ENCODE measurements at places on chromosomes 12 and 14.

GRCh38 chr14:68232300-68233055 is 412.9 kb downstream of the RAD51B start:
- ATAC-seq, result peak; percentile 81

DNA sequence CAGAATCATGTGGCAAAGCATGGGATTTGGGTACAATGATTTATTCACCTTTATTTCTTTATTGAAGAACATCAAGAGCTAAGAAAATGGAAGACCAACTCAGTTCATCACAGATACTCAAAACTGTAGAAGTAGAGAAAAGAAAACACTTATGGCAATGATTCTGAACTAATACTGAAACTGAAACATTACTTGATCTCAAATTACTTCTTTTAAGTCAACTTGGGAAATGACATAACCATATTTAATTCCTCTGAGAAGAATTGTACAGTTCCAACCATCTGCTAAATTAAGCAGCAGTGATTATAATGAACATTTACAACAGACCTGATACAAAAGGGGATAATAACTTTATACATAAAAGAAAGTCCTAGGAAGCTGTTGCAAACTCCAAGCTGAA is 466.5 kb downstream of the TMTC2 start:
- no peak for ATAC-seq

DNA sequence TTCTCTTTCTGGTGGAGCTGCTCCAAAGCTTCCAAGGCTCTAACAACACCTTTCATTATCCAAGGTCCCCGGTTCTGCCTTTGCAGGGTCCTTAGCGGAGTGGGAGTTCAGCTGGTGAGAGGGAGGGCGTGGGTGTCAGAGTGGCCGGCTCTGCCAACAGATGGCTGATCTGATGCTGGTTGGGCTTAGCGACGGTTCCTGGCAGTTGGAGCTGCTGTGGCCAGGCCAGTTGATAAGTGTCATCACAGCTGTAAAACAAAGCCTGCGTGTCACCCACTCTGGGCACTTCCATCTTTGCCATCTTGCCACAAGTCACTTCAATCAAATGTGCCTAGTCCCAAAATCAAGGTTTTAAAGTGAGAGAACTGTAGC is 36.3 kb downstream of the RIN3 start:
- peak; percentile 37 for ATAC-seq

DNA sequence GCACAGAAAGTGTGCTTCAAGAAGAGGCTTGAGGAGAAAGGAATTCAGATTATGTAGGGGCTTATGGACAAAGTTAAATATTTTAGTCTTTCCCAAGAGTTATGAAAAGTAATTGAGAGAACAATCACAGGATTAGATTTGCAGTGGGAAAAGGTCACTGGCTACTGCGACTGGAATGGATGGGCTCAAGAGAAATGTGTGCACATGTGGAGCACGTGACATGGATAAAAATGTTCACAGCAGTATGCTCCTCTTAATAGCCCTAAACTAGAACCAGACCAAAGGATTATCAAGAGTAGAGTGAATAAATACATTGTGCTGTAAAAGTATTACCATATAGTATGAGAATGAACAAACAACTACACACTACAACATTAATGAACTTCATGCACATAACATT is 78.1 kb downstream of the ABCD2 start:
- ATAC-seq, result no peak

DNA sequence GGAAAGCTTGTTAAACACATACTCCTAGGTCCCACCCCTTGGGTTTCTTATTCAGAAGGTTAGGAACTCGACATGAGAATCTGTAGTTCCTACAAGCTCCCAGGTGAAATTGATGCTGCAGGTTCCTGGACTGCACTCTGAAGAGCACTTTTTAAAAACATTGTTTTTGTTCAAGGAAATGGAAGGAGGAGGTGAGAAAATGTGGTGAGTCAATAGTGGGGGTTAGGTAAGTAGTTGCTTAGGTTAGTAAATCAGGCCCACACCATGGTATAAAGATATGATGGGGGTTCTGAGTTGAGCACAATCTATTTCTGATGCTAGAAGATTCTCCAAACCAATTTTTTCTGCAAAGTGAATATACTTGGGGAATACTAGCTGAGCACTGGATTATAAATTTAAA is 450.3 kb downstream of the CCDC91 start:
- ATAC-seq, result no peak

- no peak for ATAC-seq
Observed at GRCh38 chr12:66044731-66045130, 85.8 kb downstream of the LLPH start.

- no peak for ATAC-seq
Observed at GRCh38 chr12:52295663-52296062, 4.3 kb upstream of the KRT81 start.

DNA sequence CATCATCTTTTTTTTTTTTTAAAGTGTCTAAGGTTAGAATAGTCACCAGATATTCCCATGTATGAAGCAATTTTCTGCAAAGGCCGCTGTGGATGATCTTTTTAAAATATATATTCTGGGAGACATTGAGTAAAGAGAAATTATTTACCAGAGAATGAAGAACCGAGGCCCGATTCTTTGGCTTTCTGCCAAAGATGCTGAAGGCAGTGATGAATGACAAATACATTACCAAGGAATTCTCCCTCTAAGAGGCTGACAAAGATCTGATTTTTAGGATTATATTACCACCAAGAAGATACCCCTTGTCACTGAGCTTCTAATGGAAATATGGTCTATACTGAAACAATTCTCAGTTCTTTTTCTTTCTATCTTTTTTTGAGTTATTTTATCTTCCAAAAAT is 336.8 kb downstream of the NAV3 start:
- ATAC-seq, result no peak

- no peak for ATAC-seq
Observed at GRCh38 chr12:132774646-132775275, 13.1 kb upstream of the ANKLE2 start.

- ATAC-seq, result no peak
Observed at GRCh38 chr12:46361667-46362034, 10.9 kb downstream of the SLC38A2 start.

DNA sequence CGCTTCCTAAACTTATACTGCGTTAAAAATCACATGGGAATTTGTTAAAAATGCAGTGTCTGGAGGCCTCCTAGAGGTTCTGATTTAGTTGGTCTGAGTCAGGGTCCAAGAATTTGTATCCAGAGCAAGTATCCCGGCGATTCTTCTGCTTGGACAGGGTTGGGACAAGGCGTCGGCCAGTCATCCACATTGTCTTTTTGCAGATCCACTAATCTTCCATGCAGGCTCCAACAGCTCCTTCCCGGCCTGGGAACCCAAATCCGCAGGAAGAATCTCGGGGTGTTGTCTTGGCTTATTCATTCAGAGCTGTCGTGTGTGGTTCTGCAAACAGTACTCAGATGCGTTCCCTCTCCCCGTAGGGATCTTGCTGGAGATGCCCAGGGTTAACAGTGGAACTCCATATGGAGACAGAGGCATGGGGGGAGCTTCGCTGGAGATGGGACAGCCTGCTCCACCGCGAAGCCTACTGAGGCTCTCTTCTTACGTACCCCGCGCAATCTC is 25.3 kb downstream of the GPRC5D start:
- peak; percentile 30 for ATAC-seq

- ATAC-seq, result no peak
Observed at GRCh38 chr12:65895759-65896656, 71.7 kb downstream of the HMGA2 start.

- ATAC-seq, result no peak
Observed at GRCh38 chr14:85578930-85579329, 49.0 kb downstream of the FLRT2 start.

- no peak for ATAC-seq
Observed at GRCh38 chr14:87878959-87879358, 114.0 kb downstream of the GALC start.

- ATAC-seq, result no peak
Observed at GRCh38 chr12:115828168-115828567, 449.3 kb downstream of the MED13L start.

GRCh38 chr14:76810953-76811400 is 1.7 kb downstream of the ANGEL1 start:
- ATAC-seq, result no peak

DNA sequence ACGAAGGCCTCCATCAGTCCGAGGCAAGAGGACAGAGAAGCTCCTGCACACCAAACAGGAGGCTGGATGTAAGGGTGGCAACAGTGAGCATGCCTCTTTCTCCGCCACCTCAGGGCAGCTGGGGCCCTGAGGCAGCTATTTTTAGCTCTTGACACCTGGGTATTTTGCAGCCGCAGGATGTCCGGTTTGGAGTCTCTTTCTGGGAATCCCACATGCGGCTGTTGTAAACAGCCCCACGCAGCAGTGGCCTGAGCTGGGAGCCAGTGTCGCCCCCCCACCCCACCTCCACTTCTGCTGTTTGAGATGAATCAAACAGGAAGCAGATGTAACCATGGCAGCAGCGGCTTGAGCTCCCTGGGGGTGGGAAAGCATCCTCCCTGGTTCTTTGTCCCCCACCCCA is 11.7 kb downstream of the HDAC7 start:
- peak; percentile 9 for ATAC-seq

GRCh38 chr12:85688837-85689236 is 147.4 kb downstream of the RASSF9 start:
- ATAC-seq, result no peak

DNA sequence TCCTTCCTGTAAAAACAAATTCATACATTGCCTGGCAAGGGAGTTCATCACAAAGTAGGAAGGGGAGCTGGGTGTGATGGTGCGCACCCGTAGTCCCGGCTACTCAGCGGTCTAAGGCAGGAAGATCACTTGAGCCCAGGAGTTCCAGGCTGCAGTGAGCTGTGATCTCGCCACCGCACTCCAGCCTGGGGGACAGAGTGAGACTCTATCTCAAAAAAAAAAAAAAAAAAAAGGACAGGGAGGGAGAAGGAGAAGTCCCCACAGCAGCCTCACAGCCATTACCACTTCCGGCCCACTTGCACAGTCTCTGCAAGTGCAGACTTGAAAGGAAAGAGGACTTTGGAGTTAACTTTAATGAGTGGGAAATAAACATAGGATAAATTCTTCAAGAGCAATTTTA is 121.0 kb downstream of the FBXL14 start:
- ATAC-seq, result no peak

DNA sequence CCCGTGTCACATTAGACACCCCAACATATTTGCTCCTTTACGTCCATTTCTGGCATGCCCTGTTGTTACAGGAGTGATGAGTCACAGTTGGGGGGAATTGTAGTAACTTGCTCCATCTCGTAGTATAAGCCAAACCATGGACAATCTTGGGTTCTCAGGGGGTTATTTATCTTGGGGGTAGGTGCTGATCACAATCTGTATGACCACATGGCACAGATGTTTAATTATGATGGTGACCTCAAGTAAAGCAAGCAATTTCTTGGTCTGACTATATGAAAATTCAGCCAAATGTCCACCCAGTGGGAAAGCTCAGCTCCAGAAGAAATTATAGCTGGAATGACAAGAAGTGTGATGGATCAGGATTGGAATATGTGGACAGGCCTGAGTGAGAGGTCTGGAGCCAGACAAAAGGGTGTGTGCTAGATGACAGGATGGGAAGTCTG is 32.1 kb upstream of the STON2 start:
- no peak for ATAC-seq

DNA sequence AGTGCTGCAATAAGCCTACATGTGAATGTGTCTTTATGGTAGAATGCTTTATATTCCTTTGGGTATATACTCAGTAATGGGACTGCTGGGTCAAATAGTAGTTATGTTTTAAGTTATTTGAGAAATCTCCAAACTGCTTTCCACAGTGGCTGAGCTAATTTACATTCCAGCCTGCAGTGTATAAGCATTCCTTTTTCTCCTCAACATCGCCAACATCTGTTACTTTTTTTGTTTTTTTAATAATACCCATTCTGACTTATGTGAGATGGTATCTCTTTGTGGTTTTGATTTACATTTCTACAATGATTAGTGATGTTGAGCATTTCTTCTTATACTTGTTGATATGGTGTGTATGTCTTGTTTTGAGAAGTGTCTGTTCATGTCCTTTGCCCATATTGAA is 1186.2 kb downstream of the BCL11B start:
- ATAC-seq, result no peak

- ATAC-seq, result no peak
Observed at GRCh38 chr12:94231709-94232108, 83.3 kb downstream of the PLXNC1 start.

DNA sequence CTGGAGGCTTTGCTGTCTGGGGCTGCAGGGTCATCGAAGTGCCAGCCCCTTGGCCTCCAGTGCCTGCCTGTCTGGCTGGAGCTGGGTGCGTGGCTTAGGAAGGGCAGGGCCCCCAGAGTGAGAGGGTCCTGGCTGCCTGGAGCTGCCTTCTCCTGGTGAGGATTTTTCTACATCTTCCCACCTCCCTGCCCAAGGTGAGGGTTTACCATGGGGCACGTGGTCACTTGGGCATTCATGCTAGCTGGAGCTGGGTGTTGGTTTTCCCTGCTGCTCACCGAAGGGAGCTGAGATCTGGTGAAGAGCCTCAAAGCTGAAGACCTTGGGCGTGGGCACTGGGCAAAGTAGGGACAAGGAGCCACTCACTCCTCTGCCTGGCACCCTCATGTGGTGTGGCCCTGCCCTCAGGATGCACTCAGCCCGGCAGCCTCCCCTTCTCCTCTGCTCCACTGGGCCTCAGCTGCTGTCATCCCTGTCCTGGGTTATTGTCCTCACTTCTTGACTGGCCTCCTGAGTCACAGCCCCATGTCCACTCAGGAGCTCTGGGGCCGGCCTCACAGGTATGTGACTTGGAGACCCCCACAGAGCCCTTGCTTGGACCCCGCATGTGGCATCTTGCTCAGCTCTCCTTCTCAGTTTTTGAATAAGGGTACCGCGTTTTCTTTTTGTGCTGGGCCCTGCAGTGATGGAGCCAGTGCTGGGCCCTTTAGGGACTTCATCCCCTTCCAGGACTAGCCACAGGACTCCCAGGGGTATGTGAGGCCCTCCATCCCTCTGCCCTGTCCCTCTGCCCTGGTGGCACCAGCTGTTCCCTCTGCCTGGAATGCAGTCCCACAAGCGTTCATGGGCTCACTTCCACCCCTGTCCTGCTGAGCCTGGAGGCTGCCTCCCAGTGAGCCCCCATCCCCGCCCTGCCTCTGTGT is 1.6 kb downstream of the CEP170B start:
- ATAC-seq, result no peak

- ATAC-seq, result no peak
Observed at GRCh38 chr12:1838994-1839365, 18.6 kb downstream of the LRTM2 start.

DNA sequence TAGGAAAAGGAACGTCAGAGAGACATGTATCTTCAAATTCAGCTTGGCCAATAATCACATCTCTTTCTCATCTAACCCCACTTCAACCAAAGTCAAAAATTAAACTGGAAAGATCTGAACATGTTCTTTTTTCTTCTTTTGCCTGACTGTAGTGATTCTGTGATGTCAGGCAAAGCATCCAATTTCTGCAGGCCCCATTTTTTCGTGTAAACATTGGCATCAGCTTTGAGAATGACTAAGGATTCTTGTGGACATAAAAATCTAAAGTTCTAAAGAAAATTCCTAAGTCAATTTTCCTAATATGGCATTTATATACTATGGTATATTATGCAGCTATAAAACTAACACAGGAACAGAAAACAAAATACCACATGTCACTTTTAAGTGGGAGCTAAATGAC is 89.1 kb downstream of the STXBP6 start:
- no peak for ATAC-seq

Measured in esophagus mucosa (tissue), 1 donor.